ENCODE measurements at places on chromosomes 2 and 18. TPM values are rescaled to one million over a fixed set of nuclear protein-coding genes. Genes with fewer than 3 reads are reported as not detected.

Gene SLC14A1
- 0.18 TPM for polyA plus RNA-seq

Gene COBLL1
- 1.4 TPM for polyA plus RNA-seq

- peak; percentile 65 for DNase-seq
Measured at GRCh38 chr2:210503001-210503623, 26.6 kb upstream of the LANCL1 start.

DNA sequence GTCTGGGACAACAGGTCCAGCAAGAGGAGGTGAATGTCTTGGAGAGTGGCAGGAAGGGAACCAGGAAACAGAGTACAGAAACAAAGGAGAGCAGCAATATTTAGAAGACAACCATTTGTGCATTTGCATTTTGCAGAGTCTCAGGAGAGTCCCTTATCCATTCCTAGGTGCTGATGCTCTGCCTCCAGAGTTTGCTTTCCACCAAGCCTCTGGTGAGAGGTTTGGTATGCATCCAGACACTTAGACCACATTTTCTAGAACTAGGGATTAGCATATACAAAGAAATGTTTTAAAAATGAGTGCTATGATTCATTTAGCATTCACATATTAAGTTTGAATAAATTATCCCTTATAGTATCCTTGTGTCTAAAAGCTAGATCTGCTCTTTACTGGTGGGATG is 18.5 kb upstream of the LRATD1 start:
- no peak for DNase-seq

Gene CPLX4
- polyA plus RNA-seq = not detected

GRCh38 chr18:60910534-60910933 is 422.7 kb upstream of the CDH20 start:
- no peak for DNase-seq

DNA sequence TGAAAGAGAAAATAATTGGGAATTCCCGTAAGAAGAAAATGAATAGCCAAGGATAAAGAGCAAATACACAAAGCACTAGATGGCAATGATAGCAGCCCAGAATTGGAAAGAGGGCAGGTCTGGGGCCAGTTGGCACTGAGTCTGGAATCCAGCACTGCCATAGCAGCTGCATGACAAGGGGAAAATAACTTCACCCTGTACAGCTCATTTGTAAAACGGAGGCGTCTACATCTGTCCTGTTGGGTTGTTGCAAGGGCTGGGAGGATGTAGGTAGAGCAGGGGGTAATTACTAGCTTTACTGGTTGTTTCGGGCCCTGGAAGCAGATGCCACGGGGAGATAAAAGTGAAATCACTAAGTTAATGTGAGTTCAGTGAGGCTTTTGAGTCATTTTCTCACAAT is 110.0 kb upstream of the RASGRP3 start:
- no peak for DNase-seq

DNA sequence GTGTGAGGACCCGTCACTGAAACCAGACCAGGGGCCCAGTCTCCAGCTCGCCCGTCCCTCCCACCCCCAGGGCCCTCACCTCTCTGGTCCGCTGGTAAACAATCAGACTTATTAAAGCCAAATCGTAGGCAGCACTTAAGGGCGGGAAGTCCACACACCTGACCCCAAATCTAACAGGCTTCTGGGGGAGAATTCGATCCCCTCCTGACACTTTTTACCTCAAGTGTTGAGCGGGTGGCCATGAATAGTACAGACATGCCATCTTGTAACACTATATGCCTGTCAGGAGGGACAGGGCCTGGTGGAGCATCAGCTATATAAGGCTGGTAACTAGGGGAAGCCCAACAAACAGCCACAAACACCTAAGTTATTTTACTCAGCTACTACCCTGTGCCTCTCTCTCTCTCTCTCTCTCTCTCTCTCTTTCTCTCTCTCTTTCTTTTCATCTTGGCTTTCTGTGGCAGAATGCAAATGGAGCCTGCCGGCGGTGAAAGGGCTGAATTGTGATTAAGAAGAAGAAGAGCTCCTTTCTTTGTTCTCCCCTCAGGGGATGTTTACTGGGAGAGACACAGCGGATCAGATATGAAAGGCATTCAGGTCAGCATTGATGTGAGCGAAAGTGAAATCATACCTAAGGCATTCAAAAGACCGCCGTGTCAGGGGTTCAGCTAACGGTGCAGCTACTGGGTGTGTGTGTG is 9.5 kb downstream of the ZEB2 start:
- no peak for DNase-seq

DNA sequence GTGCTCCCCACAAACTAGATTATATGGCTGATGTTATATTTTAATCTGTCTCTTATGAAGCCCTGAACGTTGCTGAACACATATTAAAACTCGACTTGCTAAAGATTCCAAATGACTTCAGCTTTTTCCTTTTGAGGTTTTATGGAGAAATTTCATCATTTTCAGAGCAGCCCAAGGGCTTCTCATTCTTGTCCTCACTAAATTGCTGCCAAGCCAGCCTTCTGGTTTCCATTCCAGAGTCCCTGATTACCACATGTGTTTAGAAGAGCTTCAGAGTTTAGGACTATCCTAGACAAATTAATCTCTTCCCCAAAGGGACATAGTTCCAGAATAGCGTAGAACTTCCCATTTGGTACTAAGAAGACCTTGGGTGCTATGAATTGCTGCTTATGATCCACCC is 77.8 kb upstream of the CCDC195 start:
- DNase-seq = no peak

- no peak for DNase-seq
Measured at GRCh38 chr2:112255875-112256274, 1.0 kb upstream of the ZC3H8 start.

Gene CRYBA2
- polyA plus RNA-seq = not detected

DNA sequence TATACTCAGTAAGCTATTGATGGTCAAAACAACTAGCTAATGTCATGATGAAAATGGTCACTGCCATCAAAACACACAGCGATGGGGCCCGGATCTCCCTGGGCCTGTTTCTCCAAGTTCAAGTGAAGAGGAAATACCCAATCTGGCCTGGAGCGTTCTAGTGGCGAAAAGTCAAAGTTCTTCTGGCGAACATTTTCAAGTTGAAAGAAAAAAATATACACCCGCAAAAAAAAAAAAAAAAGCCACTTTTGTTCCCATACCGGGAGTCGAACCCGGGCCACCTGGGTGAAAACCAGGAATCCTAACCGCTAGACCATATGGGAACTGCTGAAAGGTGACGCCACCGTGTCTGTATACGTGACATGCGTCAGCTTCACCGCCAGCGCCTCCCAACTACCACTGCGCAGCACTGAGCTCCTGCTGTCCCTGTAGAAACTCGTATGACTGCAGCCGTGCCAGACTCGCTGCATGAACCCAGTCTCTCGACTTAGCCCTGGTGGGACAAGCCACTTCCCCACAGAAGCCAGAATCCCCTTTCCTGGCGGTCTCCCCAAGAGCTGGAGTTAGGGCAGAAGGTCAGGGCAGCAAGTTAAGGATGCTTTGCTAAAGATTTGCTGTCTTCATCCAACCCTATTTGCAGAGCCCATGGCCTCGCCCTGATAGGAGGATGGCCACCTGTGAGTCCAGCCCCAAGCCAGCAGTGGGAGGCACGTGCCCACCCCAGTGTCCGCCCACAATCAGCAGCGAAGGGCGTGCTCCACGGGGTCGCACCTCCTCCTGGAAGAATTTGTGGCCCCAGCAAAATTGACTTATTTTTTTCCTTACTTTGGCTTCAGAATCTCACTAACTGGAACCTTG is 5.6 kb upstream of the IMP4 start:
- DNase-seq = peak; percentile 96

DNA sequence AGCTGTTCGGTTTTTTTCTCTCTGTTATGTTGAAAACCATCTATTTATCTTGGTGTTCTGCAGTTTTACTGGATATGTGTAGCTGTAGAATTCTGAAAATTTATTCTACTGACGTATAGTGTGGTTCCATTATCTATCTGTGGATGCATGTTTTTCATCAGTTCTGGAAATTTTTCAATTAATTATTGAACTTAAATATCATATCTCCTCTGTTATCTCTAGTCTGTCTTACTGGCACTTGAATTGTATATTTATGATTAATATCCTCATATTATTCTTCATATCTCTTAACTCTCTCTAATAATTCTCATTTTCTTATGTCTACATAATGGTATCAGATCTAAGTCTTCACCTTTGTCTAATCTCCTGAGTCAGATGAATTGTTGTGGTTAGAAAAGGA is 501.7 kb downstream of the STK39 start:
- DNase-seq = no peak

Gene NAGK
- polyA plus RNA-seq = 57.9 TPM

DNA sequence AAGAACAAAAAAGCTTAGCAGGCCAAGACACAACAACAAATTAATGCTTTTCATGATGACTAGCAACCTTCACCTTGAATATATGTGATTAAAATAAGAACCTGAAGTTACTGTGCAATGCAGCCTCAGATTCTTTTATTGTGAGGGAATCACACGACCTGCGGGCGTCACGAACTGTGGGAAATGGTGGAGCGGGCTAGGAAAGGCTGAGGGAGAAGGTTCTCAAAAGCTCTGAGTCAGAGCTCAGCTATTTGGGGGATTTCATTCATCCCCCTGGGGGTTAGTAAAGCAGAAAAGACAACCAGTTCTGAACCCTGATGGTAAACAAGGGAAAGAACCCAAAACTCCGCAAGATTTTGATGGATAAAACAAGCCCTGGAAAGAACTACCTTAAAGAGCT is 89.3 kb upstream of the NCKAP5 start:
- DNase-seq = no peak

DNA sequence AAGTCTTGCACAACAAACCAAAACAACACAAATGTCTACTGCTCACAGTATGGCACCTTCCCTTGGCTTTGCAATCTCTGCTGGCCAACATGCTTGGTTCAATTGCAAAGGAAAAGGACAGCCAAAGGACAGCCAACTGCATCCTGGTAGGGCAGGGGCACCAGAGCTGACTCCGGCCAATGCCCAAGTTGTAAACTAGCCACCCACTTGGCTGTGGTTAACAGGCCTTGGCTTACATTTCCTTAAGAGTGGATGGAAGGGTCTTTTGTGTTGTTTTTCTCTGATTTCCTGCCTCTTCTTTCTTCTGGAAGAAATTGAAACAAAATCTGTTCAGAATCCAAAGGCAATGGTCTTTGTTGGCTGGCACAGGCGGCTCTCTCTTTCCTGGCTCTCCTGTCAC is 119.1 kb upstream of the TRIB2 start:
- DNase-seq = no peak

DNA sequence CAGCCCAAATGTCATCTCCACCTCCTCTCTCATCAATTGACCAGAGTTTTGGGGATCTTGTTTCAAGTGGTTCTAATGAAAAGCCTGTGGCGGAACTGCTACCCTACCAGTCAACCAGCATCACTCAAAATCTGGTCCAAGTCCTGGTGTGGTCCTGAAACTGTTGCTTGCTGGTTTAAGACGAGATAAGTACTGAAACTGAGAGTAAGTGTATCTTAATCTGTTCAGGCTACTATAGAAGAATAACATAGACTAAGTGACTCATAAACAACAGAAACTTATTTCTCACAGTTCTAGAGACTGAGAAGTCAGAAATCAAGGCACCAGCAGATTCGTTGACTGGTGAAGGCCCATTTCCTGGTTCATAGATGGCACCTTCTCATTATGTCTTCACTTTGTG is 879 bp upstream of the GALNT5 start:
- DNase-seq = no peak

Gene FOXD4L1
- not detected for polyA plus RNA-seq

DNA sequence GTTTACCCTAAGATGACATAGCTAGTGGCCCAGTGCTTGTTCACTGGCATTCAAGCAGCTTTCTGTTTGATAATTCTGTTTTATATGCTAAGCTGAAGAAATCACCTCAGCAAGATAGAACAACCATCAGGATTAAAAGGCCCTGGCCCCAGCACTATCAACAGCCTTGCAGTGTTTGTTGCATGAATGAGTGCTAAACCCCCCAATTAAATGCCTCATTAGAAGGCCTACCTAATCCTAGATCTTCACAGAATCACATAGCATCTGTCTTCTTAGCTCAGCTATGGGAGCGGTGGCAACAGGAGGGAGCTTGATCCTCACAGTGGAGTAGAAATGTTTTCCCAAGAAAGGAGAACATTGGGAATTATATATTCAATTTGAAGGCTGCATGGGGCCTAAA is 194.1 kb upstream of the HNMT start:
- DNase-seq = no peak

Gene CTLA4
- not detected for polyA plus RNA-seq

- no peak for DNase-seq
Measured at GRCh38 chr2:238873381-238873801, 25.5 kb downstream of the TWIST2 start.

DNA sequence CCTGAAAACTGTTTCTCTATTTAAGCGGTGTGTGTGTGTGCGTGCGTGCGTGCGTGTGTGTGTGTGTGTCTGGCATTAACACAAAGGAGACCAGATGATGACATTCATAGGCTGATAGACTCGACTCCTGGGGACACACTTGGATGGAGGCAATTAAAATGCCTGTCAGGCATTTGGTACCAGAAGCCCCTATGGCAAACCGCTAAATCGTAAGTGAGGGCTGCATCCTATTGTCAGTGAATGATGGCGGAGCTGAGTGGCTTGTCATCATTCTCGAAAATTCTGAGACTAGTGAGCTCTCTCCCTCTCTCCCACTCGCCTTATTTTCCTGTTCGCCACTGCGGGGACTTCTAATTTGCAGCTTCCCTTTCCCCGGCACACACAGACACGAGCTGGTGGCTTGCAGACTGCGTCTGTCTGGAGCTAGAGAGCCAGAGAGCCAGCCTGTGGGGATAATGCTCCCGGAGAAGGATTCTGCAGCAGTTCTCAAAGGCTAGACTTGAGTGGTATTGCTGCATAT is 155.4 kb downstream of the MAP2 start:
- DNase-seq = no peak

Measured in H1 (cell line).